ENCODE measurements at places on chromosomes 4 and X.

DNA sequence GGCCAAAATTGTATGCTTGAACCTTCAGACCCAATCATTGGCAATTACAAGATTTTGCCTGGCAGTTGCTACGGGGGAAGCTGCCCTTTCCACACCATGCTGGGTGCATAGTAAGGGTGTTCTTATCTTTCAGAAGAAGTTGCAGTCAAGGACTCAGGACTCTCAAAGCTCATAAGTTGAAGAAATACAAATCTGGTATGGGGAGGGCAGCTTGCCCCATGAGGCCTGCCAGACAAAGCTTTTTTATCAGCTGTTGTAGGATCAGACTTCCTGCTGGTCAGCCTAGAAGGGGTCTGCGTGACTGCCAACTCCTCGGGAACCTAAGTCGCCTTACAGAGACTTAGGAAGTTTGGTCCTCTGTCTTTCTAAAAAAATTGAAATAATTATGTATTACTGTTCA, 174.9 kb upstream of the TECRL start:
- DNase-seq = no peak

GRCh38 chr4:124333466-124333865, 379.1 kb downstream of the ANKRD50 start:
- no peak for DNase-seq

- DNase-seq = no peak
These were observed 157.7 kb downstream of the CCNG2 start for GRCh38 chr4:77314697-77315096.

DNA sequence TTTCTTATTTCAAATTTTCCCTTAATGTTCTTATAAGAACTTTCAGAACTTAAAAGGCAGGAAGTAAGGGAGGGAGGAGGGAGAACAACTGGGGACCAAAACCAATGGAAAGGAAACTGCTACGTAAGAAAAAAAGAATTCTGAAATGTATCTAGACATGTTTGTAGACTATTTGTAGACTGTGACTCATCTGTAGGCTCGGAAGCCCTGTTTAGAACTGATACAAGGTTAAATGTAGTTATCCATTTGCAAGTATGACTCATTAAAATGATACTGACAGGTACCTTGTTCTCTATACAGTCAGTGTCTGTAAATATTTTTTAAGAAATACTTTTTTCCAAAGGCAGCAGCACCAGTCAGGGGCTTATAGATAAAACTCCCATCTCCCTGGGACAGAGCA, 202.0 kb downstream of the DHX15 start:
- no peak for DNase-seq

GRCh38 chr4:36523182-36523581, 241.8 kb downstream of the DTHD1 start:
- DNase-seq = no peak

- DNase-seq = no peak
These were observed 137.8 kb upstream of the MSX1 start for GRCh38 chr4:4721636-4722035.

All from anterior cingulate cortex (tissue), 58 donors.